ENCODE measurements at places on chromosomes 12 and 14. TPM values are rescaled to one million over a fixed set of nuclear protein-coding genes. Genes with fewer than 3 reads are reported as not detected.
A peak's percentile ranks its signal among the peaks of the same experiment; 100 is the strongest.

DNA sequence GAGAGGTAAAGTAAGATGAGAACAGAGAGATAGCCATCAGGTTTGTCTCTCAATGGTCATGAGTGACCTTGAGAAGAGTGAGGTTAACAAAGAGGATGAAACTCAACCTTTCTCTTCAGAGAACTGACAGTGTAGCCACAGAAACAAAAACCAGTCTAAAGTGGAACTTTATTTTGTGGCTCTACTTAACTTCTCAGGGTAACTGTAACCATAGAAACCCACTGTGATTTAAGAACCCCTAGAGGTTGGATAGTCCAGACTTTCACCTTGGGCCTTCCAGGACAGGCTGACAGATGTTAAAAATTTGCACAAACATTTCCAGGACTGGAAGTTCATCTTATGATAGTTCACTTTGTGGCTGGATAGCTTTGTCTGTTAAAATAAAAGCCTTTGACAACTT lies 48.5 kb downstream of the ATP23 start:
- no peaks in the 10 kb centered on the region for H3K27me3 ChIP-seq
- H3K36me3 ChIP-seq = no peaks in the 10 kb centered on the region
- H3K27ac ChIP-seq = no peak overlapping the region

DNA sequence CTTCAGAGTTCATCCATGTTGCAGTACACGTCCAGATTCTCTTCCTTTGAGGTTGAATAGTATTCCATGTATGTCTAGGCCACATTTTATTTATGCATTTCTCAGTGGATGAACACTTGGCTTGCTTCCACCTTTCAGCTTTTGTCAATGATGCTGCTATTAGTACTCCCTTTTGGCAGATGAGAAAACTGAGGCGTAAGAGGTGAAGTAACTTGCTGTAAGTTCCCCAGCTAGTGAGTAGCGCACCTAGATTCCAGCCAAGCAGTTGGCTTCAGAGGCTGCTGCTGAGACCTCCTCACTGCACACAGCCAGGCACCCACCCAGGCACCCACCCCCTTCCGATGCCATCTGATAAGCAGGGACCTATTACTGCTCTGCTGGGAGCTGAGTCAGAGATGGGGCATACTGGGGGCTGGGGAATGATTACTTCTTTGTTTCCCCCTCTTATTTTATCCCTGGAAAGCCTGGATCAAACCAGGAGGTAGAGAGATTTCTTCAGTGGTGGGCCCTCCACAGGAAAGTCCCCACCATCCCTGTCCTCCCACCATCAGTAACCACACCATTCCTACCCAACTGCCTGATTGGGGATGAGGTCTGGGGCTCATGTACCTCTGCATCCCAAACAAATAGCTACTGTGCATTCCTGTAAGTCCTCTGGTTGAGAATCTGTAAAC lies 234.6 kb downstream of the PCNX1 start:
- no peak overlapping the region for H3K27ac ChIP-seq
- no peak overlapping the region for H3K4me3 ChIP-seq
- H3K36me3 ChIP-seq = no peaks in the 10 kb centered on the region
- no peaks in the 10 kb centered on the region for H3K27me3 ChIP-seq
- DNase-seq = no peak

GRCh38 chr14:60768602-60769001 lies 34.0 kb downstream of the MNAT1 start:
- H3K4me3 ChIP-seq = no peak overlapping the region
- no peak overlapping the region for H3K27ac ChIP-seq
- H3K27me3 ChIP-seq = no peaks in the 10 kb centered on the region
- DNase-seq = no peak

GRCh38 chr14:92890830-92891588 lies 31.9 kb upstream of the CHGA start:
- no peak overlapping the region for H3K4me3 ChIP-seq
- H3K4me1 ChIP-seq = no peaks in the 10 kb centered on the region
- H3K36me3 ChIP-seq = no peaks in the 10 kb centered on the region
- H3K27ac ChIP-seq = no peak overlapping the region
- H3K27me3 ChIP-seq = no peaks in the 10 kb centered on the region

- no peaks in the 10 kb centered on the region for H3K27me3 ChIP-seq
- peaks cover 4% of the 10 kb centered on the region for H3K4me1 ChIP-seq
- no peaks in the 10 kb centered on the region for H3K36me3 ChIP-seq
Measured at GRCh38 chr12:41967668-41968500, 176.8 kb downstream of the GXYLT1 start.

DNA sequence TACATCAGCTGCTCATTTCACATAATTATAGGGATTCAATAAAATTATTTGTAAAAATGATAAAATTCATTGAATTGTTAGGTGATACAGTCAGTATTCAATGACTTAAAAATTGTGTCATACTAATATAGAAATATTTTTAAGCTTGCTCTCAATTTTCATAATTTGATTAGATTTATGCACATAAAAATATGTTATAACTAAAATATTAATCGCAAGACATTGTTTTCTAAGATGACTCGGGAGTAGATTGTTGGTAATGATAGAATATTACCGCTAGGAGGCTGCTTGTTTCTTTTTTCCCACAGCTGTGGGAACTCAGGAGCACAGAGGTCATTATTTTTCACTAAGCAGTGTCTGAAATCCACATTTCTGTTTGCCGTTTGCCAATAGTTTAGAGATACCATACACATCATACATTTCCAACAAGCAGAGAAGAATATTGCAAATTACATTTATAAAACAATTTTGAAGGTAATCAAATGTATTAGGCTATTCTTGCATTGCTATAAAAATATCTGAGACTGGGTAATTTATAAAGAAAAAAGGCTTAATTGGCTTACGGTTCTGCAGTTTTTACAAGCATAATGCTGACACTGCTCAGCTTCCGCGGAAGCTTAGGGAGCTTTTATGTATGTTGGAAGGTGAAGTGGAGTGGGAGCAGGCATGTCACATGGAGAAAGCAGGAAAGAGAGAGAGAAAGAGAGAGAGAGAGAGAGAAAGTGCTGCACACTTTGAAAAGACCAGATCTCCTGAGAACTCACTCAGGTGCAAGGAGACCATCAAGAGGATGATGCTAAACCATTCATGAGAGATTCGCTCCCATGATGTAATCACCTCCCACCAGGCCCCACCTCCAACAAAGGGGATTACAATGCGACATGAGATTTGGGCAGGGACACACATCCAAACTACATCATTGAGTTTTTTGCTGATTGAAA lies 9.2 kb downstream of the CD69 start:
- no peak for DNase-seq
- H3K27me3 ChIP-seq = no peaks in the 10 kb centered on the region
- no peak overlapping the region for H3K27ac ChIP-seq
- no peak overlapping the region for H3K4me3 ChIP-seq
- no peaks in the 10 kb centered on the region for H3K4me1 ChIP-seq
- no peaks in the 10 kb centered on the region for H3K36me3 ChIP-seq

- H3K4me1 ChIP-seq = peaks cover 16% of the 10 kb centered on the region
- DNase-seq = no peak
- H3K27me3 ChIP-seq = peaks cover 14% of the 10 kb centered on the region
- H3K36me3 ChIP-seq = no peaks in the 10 kb centered on the region
- H3K27ac ChIP-seq = peak overlapping the region; percentile 67
Measured at GRCh38 chr12:48038085-48038484, 33.8 kb upstream of the COL2A1 start.

- peaks cover 31% of the 10 kb centered on the region for H3K4me1 ChIP-seq
- no peak overlapping the region for H3K4me3 ChIP-seq
- H3K27ac ChIP-seq = peak overlapping the region; percentile 48
- H3K36me3 ChIP-seq = no peaks in the 10 kb centered on the region
Measured at GRCh38 chr14:70707138-70708038, 65.7 kb downstream of the TTC9 start.

DNA sequence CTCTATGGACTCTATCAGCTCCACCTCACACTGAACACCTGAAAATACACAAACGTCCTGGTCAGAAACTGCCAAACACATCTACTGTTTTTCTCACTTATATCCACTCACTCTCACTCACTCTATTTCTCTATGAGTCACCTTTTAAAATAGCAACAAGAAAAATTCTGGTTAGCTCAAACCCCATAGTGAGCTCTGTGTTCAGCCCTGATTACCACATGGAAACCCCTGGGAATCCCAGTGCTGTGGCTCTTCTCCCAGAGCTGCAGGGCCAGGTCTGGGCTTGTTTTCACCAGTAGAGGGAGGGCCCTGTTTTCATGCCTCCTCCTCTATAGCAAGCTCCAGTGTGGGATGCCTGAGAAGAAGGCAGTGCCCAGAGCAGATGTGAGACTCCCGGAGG lies 1126.1 kb downstream of the TMEM121 start:
- H3K4me1 ChIP-seq = no peaks in the 10 kb centered on the region
- H3K27me3 ChIP-seq = no peaks in the 10 kb centered on the region
- no peak for DNase-seq
- H3K36me3 ChIP-seq = no peaks in the 10 kb centered on the region

DNA sequence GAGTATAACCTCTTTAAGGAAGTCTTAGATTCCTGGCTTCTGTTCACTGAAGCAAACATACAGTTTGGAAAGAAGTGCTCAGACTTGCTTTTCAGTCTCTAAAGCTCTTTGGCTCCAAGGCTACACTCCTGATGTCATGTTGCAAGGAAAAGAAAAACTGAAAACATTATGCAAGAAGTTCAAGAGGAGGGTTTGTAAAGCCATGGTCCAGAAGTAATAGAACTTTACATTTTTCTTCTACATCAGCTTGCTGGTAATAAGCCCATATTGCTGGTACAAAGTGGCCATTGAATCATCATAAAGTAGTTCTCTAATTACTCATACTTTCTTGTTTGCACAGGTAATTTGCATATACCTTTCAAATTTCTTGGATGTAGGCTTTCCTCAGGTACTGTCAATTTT lies 83.6 kb downstream of the BBS10 start:
- no peak for DNase-seq
- H3K27ac ChIP-seq = no peak overlapping the region
- H3K27me3 ChIP-seq = no peaks in the 10 kb centered on the region
- no peaks in the 10 kb centered on the region for H3K4me1 ChIP-seq
- no peaks in the 10 kb centered on the region for H3K36me3 ChIP-seq

GRCh38 chr14:95784137-95784536 lies 70.2 kb upstream of the TCL1A start:
- no peak overlapping the region for H3K27ac ChIP-seq
- DNase-seq = no peak
- no peak overlapping the region for H3K4me3 ChIP-seq
- H3K27me3 ChIP-seq = no peaks in the 10 kb centered on the region

DNA sequence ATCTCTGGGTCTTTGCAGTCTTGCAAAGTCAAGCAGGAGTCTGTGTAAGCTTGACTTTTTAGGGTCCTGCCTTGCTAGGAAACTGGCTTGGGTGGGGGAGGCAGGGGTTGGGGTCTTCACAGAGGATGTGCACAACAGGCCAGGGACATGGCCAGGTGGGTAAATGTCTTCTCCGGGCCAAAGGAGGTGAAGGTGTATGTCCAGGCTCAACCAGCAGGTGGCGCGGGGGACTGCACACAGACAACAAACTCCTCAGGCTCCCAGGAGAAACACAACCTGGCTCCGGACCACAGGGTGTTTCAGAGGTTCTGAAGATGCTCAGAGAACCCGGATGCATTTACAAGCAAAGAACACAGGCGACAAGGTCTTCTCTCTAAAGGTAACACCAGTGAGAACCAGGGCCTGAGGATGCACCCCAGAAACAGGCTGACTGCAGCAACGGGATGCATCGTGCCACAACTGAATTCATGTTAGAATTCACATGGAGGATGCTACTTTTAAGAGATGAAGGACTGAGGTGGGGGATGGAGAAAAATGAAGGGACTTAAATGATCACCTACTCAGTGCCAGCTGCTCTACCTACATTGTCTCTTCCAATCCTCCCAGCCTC lies 56.0 kb downstream of the PLEKHG3 start:
- DNase-seq = no peak
- H3K27ac ChIP-seq = no peak overlapping the region
- no peaks in the 10 kb centered on the region for H3K27me3 ChIP-seq
- no peaks in the 10 kb centered on the region for H3K36me3 ChIP-seq
- no peaks in the 10 kb centered on the region for H3K4me1 ChIP-seq
- no peak overlapping the region for H3K4me3 ChIP-seq

DNA sequence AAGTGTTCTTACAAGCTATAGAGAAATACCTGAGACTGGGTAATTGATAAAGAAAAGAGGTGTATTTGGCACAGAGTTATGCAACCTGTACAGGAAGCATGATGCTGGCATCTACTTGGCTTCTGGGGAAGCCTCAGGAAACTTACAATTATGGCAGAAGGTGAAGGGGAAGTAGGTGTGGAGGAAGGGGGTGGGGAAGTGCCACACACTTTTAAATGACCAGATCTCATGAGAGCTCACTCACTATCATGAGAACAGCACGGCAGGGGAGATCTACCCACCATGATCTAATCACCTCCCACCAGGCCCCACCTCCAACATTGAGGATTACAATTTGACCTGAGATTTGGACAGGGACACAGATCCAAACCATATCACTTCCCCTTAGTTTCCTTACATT lies 32.8 kb downstream of the TSHR start:
- no peaks in the 10 kb centered on the region for H3K36me3 ChIP-seq
- no peaks in the 10 kb centered on the region for H3K4me1 ChIP-seq
- no peak overlapping the region for H3K4me3 ChIP-seq
- no peak for DNase-seq
- no peaks in the 10 kb centered on the region for H3K27me3 ChIP-seq

DNA sequence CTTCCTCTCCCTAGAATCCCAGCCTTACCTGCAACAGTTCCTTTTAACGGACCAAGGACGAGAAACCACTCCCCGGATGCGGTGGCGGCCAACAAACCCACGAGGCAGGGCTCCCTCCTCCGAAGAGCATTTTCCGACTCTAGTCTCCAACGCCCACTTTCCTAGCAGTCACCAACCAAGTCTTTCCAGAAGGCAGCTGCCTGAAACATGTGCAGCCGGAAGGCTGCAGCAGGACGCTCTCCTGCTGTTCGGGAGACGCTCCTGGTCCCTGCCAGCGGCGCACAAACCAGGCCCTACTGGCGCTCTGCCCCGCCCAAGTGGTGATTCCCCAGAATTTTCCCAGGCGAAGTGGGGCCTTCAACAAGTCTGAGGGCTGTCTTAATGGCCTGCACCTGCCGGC lies 21.1 kb upstream of the ADAM20 start:
- no peak overlapping the region for H3K4me3 ChIP-seq
- H3K4me1 ChIP-seq = no peaks in the 10 kb centered on the region
- H3K36me3 ChIP-seq = no peaks in the 10 kb centered on the region
- no peak for DNase-seq
- peaks cover 1% of the 10 kb centered on the region for H3K27me3 ChIP-seq
- H3K27ac ChIP-seq = no peak overlapping the region

The SMIM41 gene
- total RNA-seq = 0.31 TPM

The TGM1 gene
- total RNA-seq = 2.2 TPM

The TAS2R10 gene
- total RNA-seq = not detected

The VASH1 gene
- 7.7 TPM for total RNA-seq

The NRL gene
- total RNA-seq = 1.1 TPM

The PTPRB gene
- total RNA-seq = 1.1 TPM

The ANO2 gene
- total RNA-seq = 5.5 TPM

The LRP1-AS gene
- not detected for total RNA-seq

The SYT1 gene
- total RNA-seq = 34.6 TPM
